ELF-1 (cell line): ENCODE measurements at places on chromosomes 1 and 21.
A peak's percentile ranks its signal among the peaks of the same experiment; 100 is the strongest.

- no peak for DNase-seq
These were observed 11.5 kb downstream of the LRRN2 start for GRCh38 chr1:204673909-204674649.

DNA sequence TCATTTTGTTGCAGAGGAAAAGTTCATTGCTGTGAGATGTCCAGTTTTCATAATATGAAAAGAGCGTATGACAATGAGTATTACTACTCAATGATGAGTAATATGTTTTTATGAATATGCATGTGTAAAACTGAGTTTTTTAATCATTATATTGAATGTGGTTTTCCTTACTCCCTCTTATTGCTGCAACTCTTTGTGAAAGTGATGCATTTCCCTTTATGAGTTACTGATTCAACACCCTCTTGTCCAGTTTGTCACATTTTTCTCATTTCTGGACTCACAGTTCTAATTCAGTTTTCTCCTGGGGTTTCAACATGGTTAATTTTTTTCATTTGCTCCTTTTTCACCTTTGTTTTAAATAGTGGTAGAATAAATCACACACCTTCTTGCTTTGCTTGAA, 35.2 kb upstream of the KCNJ15 start:
- DNase-seq = no peak

GRCh38 chr1:236608930-236609726, 4.8 kb upstream of the HEATR1 start:
- DNase-seq = peak; percentile 39

GRCh38 chr1:95223110-95223509, 10.9 kb upstream of the RWDD3 start:
- DNase-seq = no peak

DNA sequence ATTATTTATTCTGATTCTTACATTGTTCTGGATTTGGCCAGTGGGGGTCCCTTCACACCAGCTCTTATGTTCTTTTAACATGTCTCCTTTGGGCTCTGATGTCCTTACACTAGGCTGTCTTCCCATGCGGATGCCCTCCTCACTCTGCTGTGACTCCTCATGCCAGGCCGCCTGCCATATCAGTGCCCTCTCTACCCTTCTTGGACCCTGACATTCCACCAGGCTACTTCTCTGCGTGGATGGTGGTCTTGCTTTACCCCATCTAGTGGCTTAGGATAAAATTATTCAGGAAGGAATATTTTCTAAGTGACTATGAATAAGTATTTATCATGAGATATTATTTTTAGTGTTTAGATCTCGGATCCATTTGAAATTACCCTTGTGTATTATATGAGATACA, 21.2 kb downstream of the ATF6 start:
- no peak for DNase-seq

GRCh38 chr1:179083533-179083932, 1.7 kb downstream of the TOR3A start:
- no peak for DNase-seq

- no peak for DNase-seq
These were observed 373.9 kb upstream of the SPAG17 start for GRCh38 chr1:118558933-118559332.

GRCh38 chr1:57894315-57894714, 470.5 kb upstream of the DAB1 start:
- no peak for DNase-seq

- no peak for DNase-seq
These were observed 56.1 kb downstream of the ATP2B4 start for GRCh38 chr1:203682473-203683383.

- no peak for DNase-seq
These were observed 54.9 kb downstream of the DRAM2 start for GRCh38 chr1:111084999-111085398.

DNA sequence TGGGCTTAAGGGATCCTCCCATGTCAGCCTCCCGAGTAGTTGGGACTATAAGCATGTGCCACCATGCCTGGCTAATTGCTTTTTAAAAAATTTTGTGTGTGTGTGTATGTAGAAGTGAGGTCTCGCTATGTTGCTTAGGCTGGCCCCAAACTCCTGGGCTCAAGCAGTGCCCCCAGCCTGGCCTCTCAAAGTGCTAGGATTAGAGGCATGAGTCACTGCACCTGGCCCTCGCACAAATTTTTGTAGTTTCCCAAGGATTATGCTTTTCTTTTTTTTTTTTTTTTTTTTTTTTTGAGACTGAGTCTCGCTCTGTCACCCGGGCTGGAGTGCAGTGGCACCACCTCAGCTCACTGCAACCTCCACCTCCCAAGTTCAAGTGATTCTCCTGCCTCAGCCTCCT, 144.4 kb upstream of the HNRNPU start:
- DNase-seq = no peak

DNA sequence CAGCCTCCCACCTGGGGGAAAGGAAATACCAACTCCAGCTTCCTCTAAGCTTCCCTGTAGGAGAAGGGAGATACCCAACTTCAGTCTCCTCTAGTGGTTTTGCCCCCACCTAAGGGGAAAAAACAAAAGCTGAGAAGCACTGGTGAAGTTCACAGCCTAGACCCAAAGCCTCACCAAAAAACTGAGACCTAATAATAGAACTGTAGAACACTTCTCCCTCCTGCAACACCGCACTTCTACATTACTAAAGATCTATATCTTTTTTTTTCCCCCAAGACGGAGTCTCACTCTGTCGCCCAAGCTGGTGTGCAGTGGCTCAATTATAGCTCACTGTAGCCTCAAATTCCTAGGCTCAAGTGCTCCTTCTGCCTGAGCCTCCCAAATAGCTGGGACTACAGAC, 43.2 kb downstream of the SLC2A1 start:
- DNase-seq = no peak

GRCh38 chr1:223794136-223794880, 51.4 kb downstream of the TP53BP2 start:
- no peak for DNase-seq

GRCh38 chr1:234562334-234562733, 47.6 kb downstream of the IRF2BP2 start:
- DNase-seq = peak; percentile 79

DNA sequence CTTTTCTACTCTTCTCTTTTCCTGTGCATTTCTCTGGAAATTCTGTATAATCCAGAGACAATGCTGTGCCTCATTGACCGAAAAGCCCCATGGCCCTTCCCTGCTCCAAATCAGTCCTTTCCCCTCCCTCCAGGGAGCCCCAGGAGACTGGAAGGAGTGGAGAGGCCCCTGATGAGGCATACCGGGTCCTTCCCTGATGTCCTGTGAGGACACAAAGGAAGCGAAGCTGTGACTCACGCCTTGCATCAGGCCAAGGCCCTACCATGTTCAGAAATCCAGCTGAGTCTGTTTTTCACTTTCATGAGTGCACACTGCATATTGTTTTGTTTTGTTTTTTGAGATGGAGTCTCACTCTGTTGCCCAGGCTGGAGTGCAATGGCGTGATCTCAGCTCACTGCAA, 38.7 kb upstream of the BECN2 start:
- DNase-seq = peak; percentile 5

- DNase-seq = no peak
These were observed at the start of gene SLAMF8 for GRCh38 chr1:159826441-159827101. Gene SLAMF8 (plus strand): TSS chr1:159826873. CDS start chr1:159826899, 26 bp downstream.

DNA sequence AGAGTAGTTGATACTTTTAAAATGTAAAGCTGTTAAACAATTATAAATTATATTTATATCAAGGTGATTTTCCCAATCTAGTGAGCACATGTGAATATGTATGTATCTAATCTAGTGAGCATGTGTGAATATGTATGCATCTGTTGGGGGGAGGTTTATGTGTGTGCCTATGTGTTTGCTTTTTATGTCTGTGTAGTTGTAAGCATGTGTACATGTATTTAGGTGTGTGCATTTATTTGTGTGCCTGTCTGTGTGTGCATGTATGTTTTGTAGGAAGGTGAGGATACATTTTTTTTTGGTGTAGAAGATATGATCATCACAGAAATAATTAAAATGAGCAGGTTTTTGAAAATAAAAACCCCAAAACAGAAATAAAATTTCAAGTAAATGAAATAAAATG, 318.9 kb upstream of the CHRM3 start:
- DNase-seq = no peak

- DNase-seq = no peak
These were observed 100.2 kb downstream of the SSBP3 start for GRCh38 chr1:54305906-54306514.

GRCh38 chr1:25622531-25622930, 5.9 kb downstream of the MAN1C1 start:
- no peak for DNase-seq

DNA sequence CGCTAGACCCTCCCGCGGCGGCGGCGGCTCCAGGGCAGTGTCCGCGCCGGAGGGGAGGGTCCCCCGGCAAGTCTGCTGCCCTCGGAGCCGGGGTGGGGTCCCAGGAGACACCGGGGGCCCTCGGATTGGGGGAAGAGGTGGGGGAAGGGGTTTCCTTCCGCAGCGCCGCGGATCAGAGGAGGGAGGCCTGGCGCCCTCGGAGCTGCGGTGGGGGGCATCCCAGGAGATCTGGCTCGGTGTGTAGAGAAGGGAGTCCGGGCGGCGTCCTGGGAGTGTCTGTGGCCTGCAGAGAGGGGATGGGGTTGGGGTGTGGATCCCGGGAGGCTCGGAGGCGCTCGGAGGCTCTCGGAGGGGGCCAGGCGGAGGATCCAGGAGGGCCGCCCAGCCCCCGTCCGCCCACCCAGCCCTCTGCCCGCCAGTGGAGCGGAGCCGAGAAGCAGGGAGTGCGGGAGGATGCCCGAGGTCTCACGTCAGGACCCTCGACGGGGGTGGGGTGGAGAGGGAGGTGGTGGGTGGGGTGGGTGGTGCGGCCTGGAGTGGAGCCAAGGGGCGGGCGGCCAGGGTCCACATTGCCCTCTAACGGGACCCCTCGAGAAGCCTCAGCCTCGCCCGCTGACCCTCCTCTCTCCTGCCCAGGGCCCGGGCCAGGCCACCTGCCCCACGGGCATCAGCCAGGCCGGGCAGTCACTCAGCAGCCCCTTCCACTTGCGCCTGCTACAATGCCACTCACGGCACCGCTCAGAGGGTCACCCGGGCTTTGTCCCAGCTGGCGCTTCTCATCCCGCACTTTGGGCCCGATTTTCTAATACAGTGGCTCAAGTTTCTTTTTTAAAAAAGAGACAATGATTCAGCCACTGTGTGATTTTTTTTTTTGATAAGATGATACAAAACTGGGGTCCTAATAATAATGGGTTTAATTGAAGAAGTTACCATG, 60.2 kb upstream of the ARHGEF16 start:
- no peak for DNase-seq

- DNase-seq = peak; percentile 62
These were observed 23.8 kb upstream of the ECE1 start for GRCh38 chr1:21313886-21314721.

- no peak for DNase-seq
These were observed 26.5 kb downstream of the CYYR1 start for GRCh38 chr21:26546446-26547097.

DNA sequence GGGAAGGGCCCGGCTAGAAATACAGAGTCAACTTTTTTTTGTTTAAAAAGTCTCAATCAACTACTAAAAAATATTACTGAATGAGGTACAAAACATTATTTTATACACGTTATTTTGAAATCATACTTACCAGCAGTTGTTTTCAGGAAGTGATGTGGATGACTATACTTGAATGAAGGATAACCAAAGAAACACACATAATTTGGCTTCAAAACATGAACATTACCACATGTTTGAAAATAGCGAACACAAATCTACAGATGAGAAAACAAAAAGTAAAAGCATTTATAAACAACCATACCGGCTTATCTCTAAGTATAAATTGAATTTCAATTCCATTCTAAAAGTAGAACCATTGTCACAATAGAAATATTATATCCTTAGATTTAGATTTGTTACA, 9.0 kb downstream of the DBT start:
- DNase-seq = no peak

- no peak for DNase-seq
These were observed 105.5 kb downstream of the KIF26B start for GRCh38 chr1:245260110-245260882.

- DNase-seq = no peak
These were observed 46.9 kb downstream of the KIRREL1 start for GRCh38 chr1:158040323-158040722.

- DNase-seq = no peak
These were observed 84.5 kb upstream of the SAMSN1 start for GRCh38 chr21:14630556-14631069.

DNA sequence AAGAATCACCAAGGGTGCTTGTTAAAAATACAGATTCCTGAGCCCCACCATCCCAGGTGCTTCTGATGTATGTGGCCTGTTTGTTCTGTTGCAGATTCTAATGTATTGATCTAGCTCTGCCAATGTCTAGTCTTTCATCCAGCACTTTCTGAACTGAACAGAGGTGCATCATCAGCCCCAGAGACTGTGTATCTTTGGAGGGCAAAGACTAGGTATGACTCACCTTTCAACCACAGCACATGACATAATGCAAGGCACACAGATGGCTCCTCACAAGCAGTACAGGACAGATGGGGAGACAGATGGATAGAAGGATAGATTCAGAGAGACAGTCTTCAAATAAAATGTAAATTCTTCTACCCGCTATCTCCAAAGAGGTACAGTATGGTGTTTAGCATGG, 32.3 kb downstream of the CD58 start:
- DNase-seq = no peak

GRCh38 chr1:78055565-78056132, 9.9 kb downstream of the GIPC2 start:
- no peak for DNase-seq

GRCh38 chr1:219773775-219774174, 154.6 kb downstream of the SLC30A10 start:
- no peak for DNase-seq

GRCh38 chr1:192984080-192984479, 75.1 kb downstream of the UCHL5 start:
- DNase-seq = no peak

DNA sequence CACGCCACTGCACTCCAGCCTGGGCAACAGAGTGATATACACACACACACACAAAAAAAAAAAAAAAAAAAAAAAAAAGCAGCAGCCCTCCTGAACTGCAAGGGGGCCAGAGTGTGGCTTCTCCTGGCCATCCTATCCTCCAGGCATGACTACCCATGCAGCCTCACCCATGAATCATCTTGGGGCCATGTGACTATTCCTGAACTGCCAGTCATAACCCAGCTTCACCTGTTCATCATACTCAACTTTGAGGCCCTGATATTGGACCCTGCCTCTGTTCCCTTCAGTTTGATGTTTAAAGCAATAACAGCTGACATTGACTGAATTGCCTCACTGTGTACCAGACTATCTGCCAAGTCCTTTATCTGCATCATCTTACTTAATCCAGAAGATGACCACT, 2.8 kb upstream of the HPCAL4 start:
- DNase-seq = no peak
